HFFc6 (cell line): ENCODE measurements at places on chromosomes 7 and 10. TPM values are rescaled to one million over a fixed set of nuclear protein-coding genes. Genes with fewer than 3 reads are reported as not detected.

Gene PRXL2A
- 0.15 to 0.57 TPM (median 0.23 TPM) in 3 replicates for total RNA-seq

- H3K4me3 ChIP-seq, result no peak overlapping the region
- no peaks in the 10 kb centered on the region for H3K36me3 ChIP-seq
- H3K27ac ChIP-seq, result no peak overlapping the region
- peaks cover 7% of the 10 kb centered on the region for H3K27me3 ChIP-seq
- no peaks in the 10 kb centered on the region for H3K4me1 ChIP-seq
- no peak for DNase-seq
Measured at GRCh38 chr7:97094284-97094930, 23.1 kb upstream of the SDHAF3 start.

DNA sequence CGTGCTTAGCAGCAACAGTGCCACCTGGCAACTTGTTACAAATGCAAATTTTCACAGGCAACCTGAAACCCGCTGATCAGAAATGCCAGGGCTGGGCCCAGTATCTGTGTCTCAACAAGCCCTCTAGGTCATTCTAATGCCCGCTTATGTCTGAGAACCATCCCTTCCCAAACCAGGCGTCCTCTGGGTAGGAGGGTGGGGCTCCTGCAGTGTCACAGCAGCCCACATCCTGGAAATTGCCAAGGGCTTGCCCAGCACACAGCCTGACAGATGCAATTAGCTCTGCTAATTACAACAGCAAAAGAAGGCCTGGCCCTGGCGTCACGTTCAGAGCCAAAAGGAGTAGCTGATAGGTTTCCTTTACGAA, 15.9 kb downstream of the ITPRIP start:
- no peak overlapping the region for H3K4me3 ChIP-seq
- H3K4me1 ChIP-seq, result peaks cover 89% of the 10 kb centered on the region
- peaks cover 44% of the 10 kb centered on the region for H3K27me3 ChIP-seq

Gene CTTNBP2
- not detected in 3 replicates for total RNA-seq

- H3K4me3 ChIP-seq, result no peak overlapping the region
- H3K27ac ChIP-seq, result no peak overlapping the region
- no peaks in the 10 kb centered on the region for H3K27me3 ChIP-seq
- H3K36me3 ChIP-seq, result peaks cover 3% of the 10 kb centered on the region
Measured at GRCh38 chr10:74521526-74521925, 304.9 kb upstream of the KAT6B start.

Gene CYP26C1
- total RNA-seq, result 0.20 TPM in 1 of 2 replicates, not detected in the other
